Esophagus squamous epithelium (tissue), 5 donors: ENCODE measurements at places on chromosomes 11 and 22.

DNA sequence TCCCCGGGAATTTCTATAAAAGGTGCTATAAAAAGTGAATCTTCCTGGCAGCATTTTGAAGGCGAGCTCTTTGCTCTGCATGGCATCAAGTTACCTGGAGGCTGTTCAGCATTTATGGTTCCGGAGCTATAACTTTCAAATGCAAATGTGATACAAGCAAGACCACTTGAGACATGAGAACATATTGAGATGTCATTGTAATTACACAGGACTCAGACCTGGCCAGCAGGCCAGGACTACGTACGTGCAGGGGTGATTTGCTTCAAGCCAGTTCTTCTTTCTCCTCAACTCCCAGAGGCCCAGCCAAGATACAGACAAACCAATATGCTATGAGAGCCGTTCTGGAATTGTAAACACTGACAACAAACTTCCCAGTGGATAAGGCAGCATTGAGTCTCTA lies 227.4 kb upstream of the FAT3 start:
- no peak for DNase-seq

GRCh38 chr11:45102361-45102809 lies 44.1 kb upstream of the PRDM11 start:
- no peak for DNase-seq

GRCh38 chr22:19527861-19528417 lies 3.7 kb upstream of the CLDN5 start:
- no peak for DNase-seq

- no peak for DNase-seq
Measured at GRCh38 chr22:29470159-29470855, 9.7 kb upstream of the NEFH start.

DNA sequence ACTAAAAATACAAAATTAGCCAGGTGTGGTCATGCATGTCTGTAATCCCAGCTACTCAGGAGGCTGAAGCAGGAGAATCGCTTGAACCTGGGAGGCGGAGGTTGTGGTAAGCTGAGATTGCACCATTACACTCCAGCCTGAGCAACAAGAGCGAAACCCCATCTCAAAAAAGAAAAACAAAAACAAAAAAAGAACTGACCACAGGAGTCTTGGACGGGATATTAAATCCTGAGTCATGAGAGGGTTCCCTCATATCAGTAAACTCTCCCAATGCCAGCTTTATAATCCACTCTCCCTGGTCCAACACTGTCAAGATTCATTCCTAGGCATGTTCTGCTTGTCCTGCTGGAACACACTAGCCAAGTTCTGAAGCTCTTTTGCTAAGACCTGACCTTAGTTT lies 61.5 kb upstream of the EP300 start:
- no peak for DNase-seq

GRCh38 chr11:74670171-74670570 lies 61.1 kb downstream of the CHRDL2 start:
- DNase-seq = no peak

GRCh38 chr11:131744847-131745246 lies 374.4 kb downstream of the NTM start:
- DNase-seq = no peak

- no peak for DNase-seq
Measured at GRCh38 chr22:22691716-22692701, 47.6 kb downstream of the GGTLC2 start.

GRCh38 chr11:88280673-88281316 lies 56.7 kb downstream of the CTSC start:
- no peak for DNase-seq

DNA sequence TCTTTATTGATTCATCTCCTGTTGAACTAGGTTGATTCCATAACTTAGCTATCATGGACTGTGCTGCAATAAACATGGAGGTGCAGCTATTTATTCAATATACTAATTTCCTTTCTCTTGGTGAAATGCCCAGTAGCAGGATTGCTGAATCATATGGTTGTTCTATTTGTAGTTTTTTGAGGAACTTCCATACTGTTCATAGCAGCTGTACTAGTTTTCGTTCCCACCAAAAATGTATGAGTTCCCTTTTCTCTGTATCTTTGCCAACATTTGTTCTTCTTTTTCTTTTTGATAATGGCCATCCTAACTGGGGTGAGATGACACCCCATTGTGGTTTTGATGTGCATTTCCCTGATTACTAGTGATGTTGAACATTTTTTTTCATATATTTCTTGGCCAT lies 87.2 kb upstream of the NAV2 start:
- no peak for DNase-seq

DNA sequence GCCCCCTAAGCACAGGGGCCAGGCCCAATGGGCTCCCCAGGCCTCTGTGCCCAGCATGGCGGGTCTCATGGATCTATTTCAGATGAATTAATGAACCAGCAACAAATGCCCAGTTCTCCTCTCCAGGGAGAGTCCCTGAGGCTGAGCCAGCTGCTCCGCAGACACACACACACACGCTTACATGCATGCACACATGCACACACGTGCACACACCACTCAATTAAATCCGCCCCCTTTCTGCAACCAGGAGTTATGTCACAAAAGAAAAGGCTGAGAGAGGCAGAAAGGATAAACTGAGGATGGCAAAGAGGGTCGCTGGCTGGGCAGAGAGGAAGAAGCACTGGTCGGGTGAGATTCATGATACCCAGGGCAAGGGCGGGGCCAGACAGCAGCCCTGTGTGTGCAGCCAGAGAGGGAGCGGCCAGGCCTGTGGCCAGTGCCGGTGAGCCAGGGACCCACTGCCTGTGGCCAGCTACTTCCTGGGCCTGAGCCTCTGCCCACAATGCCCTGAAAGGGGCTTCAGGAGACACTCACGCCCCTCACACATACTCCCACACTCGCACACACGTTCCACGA lies 19.8 kb downstream of the IL2RB start:
- DNase-seq = no peak

- DNase-seq = no peak
Measured at GRCh38 chr11:98358551-98358950, 662.2 kb upstream of the CNTN5 start.

DNA sequence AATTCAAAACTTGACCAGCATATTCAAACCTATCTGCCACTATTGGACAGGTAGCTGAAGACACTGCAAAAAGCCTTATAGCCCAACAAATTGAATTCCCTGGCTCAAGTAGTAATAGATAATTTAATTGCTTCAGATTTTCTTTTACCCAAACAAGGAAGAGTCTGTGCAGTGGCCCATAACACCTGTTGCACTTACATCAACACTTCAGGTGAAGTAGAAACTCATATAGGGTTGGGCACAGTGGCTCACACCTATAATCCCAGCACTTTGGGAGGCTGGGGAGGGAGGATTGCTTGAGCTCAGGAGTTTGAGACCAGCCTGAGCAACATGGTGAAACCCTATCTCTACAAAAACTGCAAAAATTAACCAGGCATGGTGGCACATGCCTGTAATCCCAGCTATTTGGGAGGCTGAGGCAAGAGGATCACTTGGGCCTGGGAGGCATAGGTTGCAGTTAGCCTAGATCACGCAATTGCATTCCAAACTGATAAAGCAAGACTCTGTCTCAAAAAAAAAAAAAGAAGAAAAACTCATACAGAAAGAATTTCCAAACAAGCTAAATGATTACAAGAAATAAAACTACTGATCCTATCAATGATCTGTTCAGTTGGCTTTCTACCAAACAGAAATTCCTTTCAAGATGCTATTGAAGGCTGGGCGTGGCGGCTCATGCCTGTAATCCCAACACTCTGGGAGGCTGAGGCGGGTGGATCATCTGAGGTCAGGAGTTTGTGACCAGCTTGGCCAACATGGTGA lies 9.5 kb downstream of the FOLR3 start:
- no peak for DNase-seq

DNA sequence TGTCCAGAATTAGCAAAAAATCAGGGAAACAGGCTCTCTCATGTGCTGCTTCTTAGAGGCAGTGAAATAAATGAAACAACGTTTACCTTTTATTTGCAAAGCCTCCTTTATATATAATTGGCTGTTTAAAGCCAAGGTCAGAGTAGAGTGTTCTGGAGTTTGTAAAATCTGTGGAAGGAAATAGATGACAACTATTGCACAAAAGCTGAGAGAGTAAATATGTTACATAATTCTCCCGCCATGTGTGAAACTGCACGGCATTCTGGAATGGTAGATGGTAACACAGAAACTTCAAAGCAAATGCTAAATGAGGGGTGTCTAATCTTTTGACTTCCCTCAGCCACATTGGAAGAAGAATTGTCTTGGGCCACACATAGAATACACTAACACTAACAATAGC lies 51.5 kb upstream of the FGF3 start:
- no peak for DNase-seq

DNA sequence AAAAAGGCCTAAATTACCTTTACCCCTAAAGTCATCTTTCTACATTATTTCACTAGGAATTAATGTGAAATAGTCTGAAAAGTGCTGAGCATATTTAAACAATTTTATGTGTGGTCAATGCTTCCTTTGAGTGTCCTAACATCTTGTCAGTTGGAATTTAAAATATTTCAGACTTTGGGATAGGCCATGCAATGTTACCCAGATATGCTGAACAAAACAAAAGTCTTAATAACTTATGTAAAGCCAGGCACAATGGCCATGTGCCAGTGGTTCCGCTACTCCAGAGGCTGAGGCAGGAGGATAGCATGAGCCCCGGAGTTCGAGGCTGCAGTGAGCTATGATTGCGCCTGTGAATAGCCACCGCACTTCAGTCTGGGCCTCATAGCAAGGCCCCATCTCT lies 137.4 kb downstream of the CADM1 start:
- DNase-seq = no peak

DNA sequence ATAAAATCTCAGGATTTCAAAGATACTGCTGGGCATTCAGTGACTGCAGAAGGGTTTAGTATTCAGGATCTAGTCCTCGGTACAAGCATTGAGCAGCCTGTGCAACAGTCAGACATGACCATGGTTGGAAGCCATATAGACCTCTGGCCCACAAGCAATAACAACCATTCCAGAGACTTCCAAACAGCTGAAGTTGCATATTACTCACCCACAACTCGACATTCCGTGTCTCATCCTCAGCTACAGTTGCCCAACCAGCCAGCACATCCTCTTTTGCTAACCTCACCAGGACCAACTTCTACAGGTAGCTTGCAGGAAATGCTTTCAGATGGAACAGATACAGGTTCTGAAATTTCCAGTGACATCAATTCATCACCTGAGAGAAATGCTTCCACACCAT lies 156.8 kb downstream of the C11orf91 start:
- no peak for DNase-seq

DNA sequence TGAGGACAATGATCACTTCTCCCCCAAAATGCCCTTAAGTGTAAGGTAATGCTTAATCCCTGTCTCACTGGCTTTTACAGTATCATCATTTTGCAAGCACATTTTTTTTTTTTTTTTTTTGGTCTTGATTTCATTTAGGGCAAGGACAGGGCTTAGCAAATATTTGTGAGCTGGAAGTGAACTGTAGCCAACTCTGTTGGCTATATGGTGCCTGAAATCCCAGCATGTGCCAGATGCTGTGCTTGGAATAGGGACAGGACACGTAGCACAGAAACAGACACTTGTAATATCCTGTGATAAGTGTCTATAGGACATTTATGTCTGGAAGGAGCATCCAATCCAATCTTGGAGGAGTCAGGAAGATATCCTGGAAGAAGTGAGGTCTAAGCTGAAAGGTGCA lies 198.3 kb downstream of the NAV2 start:
- no peak for DNase-seq

GRCh38 chr11:72350752-72351151 lies 83.6 kb downstream of the CLPB start:
- no peak for DNase-seq

- no peak for DNase-seq
Measured at GRCh38 chr11:13680501-13681264, 12.2 kb downstream of the FAR1 start.

- DNase-seq = no peak
Measured at GRCh38 chr11:94926698-94927237, 46.6 kb downstream of the CWC15 start.

GRCh38 chr22:22810471-22810870 lies 77.1 kb upstream of the IGLL5 start:
- no peak for DNase-seq

DNA sequence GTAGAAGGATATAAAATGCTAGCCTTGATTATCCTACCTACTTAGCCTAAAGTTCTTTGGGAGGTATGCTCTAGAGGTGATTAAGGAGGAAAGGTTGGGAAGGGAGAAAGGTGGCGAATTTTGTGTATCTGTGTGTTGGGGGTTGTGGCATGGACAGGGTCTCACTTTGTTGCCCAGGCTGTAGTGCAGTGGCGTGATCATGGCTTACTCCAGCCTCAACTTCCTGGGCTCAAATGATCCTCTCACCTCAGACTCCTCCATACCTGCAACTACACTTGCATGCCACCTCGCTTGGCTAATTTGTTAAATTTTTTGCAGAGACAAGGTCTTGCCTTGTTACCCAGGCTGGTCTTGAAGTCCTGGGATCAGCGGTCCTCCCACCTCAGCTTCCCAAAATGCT lies 1094.8 kb downstream of the DLG2 start:
- no peak for DNase-seq

GRCh38 chr11:109586789-109587188 lies 164.8 kb downstream of the C11orf87 start:
- DNase-seq = no peak
